ENCODE measurements at places on chromosomes 16 and 17.

DNA sequence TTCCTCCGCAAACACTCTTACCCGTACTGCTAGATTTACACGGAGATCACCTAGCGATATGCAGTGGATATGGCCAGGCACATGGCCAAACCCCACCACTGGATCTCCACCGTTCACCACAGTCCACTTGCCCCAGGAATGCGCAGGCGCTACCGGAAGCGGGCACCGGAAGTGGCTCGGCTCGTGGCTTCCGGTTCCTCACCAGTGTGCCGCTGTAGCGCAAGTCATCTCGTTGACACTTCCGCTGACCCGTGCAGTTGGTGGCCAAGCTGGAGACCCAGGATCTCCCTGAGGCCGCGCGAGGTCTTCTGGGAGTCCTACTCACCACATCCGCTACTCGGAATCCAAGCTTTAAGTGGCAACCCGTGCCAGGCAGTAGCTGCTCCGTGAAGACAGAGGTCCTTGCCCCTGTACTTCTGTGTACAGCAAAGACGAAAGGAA is 11.5 kb downstream of the ZNF597 start:
- DNase-seq, result no peak

GRCh38 chr17:40326832-40327199 is 17.8 kb downstream of the RARA start:
- no peak for DNase-seq

DNA sequence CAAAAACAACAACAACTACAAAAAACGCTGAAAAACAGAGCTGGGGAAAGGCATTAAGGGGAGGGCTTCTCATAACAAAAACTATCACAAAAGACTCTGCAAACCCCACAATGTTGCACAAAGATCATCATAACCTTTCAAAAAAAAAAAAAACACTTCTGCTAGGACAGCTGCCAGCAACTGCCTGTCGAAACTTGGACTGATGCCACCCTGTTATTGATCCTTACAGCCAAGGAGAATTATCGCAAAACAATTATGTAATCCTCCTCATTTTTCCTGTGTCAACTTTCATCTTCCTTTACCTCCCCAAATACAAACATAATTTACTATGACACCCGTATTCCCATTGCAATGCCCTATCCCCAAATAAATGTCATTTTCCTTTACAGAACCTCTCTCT is 9.3 kb downstream of the CCDC40 start:
- DNase-seq, result no peak

DNA sequence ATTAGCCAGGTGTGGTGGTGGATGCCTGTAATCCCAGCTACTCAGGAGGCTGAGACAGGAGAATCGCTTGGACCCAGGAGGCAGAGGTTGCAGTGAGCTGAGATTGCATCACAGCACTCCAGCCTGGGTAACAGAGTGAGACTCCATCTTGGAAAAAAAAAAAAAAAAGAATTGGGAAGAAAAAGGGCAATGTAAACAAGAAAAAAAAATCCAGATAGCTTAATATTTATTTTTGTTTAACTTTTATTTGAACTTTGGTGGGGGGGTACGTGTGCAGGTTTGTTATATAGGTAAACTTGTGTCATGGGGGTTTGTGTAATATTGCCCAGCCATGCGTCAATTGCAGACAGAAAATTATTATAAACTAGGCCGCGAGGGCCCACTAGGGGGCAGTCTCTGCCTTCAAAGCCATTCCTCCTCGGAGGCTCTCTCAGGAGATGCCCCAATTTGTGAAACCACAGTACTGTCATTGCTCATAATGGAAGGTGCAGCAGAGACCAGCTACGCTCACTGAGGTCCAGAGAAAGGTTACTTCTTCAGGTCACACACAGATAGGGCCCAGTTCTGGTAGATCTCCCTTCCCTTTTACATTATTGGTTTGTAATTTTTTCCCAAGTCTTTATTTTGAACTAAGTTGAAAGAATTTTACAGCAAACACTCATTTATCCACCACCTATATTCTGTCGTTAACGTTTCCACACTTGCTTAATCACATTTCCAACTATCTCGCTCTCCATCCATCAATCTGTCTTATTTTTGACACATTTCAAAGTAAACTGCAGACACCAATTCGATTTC is 206.2 kb downstream of the PRKCB start:
- peak; percentile 65 for DNase-seq

DNA sequence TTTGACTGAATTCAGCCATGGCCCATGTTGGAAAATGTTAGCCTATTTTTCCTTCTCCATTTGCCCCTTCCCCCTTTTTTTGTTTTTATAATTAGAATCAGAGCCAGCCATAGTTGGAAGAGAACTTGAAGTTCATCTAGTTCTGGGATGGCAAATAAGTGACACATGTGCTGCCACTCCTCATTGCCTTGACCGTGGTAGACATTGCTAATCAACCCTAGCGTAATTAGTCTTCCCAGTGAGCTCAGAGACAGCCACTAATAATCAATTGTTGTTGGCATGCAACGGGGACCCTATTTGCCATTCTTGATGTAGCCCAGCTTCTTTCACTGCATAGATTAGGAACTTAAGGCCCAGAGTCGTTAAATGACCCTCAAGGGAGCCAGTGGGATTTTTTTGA is 16.6 kb downstream of the CMIP start:
- DNase-seq, result no peak

- peak; percentile 46 for DNase-seq
Observed at GRCh38 chr16:84410361-84411138, 42.2 kb downstream of the ATP2C2 start.

DNA sequence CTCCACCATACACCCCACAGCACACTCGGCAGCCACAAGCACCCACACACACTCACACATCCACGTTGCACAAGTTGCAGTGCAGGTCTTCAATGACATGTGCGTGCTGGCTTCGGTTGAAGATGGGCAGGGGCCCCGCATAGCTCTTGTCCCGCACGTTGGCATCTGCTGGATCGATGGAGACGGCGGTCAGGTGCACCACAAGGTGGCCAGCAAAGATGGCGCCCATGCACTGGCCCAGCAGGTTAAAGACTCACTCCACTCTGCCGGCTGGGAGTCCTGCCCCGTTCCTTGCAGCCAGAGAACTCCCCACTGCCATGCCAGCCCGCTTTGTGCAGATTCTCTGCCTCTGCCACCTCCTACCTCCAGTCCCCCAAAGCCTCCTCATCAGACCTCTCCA is 7.6 kb upstream of the TPPP3 start:
- no peak for DNase-seq

Data from epithelial cell of esophagus (primary cell).